ENCODE measurements at places on chromosomes 5 and 9.
A peak's percentile ranks its signal among the peaks of the same experiment; 100 is the strongest.

- no peak for DNase-seq
Observed at GRCh38 chr5:40347981-40348725, 331.6 kb upstream of the PTGER4 start.

- peak; percentile 77 for DNase-seq
Observed at GRCh38 chr9:126957687-126958053, 43.1 kb downstream of the RALGPS1 start.

DNA sequence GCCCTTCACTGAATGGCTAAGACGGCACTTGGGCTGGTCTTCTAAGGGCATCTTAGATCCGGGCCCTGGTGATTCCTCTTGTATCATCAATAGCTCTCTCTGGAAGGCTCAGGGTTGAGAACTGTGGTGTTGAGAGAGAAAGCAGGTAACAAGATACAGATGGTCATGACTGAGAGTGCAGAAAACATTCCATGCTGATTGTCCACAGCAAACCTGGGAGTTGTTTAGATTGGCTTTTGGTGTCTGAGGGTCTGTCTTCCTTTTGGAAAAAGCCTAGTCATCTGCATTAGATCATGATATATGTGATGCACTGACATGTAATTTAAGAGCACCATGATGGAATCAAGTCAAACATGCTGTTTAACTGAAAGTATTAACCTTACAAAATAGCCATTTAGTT lies 331.9 kb downstream of the ADAMTS6 start:
- no peak for DNase-seq

DNA sequence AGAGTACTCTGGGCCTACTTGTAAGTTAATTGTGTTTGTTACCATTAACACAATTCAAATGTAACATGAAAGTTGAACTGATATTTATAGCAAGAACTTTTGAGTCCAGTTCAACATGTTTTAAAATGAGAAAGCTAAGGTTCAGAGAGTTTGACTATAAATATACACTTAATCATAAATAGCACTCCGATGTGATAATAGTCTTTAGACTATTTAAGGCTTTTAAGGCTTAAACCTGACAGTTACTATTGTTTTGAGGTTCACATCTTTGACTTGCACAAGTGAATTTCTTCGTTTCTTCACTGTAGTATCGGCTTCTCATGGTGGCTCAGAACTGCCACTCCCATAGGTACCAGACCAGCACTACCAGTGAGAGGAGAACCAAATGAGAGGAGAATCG lies 42.4 kb downstream of the ZNF608 start:
- no peak for DNase-seq

DNA sequence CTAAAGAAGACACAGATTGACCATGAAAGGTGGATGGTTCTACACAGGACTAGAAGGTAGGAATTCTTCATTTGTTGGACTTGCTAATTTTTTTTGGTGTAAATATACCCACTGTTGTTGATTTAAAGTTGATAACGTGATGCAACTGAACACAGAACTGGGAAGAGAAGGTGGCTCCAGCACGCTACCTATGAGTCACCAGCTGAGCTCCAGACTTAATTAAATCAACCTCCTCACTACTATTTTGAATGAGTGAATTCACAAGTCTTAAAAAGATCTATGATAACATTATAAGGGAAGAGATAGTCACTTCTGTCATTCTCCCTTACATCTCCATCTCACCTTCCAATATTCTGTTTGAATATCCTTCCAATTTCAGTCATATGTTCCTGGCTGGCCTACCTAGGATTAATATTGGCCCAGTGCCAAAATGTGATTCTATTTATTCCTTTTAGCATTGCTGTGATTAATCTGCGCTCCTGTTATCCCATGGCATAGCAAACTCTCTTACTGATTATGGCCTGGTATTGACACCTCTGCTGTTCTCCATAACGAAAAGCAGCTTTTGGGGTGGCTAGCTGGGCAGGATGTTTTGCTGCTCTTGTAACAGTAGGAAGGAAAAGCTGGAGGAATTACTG lies 135.9 kb upstream of the CCDC152 start:
- DNase-seq, result no peak

DNA sequence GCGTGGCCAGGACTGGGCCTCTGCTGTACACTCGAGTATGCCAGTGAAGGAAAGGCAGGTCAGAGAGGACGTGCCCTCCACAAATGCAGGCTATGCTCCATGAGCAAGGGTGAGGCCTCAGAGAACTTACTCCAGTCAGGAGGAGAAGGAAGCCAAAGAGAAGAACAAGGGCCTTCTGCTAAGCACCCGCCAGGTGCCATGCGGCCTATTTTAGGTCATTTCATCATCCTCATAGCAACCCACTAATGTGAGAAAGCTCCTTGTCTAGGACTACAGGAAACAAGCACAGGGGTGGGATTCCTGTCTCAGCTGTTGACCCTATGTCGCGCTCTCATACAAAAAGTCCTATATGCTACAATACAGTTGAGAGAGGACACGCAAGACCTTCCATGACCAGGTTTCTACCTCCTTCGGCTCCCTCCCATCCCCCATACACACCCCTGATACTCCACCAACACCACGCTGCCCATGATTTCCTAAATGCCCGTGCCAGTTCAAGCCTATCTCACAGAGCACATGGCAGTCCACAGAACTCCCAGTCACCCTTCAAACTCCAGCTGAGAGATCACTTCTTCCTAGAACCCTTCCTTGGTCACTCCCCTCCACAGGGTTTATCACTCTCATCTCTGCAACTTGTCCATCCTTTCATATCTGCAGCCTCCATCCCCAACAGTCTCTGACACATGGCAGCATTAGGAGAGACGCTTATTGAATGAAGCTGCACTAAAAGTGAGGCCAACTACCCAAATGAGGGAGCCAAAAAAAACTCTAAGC lies 26.8 kb downstream of the PSMB7 start:
- no peak for DNase-seq

DNA sequence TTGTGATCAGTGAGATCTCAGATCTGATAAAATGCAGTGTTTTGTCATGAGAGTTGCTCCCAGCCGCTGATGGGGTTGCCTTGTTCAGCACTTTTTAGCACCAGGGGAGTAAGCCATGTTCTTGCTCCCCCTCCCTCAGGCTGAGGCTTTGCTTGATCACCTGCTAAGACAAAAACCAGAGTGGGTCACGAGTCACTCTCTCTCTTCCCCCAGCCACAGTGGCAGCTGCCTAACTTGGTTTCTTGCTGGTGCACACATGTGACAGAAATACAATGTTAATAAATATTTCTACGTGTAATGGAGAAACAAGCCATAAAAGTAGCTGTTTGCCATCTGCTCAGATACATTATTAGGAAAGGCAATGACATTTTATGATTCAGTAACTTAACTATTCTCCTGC lies 212.4 kb upstream of the DMRT1 start:
- no peak for DNase-seq

GRCh38 chr9:122057211-122057610 lies 35.9 kb downstream of the TTLL11 start:
- DNase-seq, result no peak

DNA sequence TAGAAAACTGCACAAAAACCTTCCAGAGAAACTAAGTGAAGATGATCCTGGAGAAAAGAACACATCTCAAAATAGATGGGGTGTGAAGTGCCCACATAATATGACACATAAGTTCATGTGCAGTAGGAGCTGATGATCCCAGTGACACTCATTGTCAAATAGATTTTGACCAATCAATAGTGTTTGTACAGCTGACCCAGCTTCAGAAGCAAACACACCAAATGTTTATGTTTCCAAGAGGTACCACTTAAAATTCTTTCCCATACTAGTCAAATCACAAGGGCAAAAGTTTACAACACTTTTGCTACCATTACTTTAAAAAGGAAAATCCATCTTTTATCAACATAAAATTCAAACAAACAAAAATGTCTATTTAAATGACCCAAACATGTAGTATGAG lies 175.0 kb downstream of the MLLT3 start:
- DNase-seq, result no peak

DNA sequence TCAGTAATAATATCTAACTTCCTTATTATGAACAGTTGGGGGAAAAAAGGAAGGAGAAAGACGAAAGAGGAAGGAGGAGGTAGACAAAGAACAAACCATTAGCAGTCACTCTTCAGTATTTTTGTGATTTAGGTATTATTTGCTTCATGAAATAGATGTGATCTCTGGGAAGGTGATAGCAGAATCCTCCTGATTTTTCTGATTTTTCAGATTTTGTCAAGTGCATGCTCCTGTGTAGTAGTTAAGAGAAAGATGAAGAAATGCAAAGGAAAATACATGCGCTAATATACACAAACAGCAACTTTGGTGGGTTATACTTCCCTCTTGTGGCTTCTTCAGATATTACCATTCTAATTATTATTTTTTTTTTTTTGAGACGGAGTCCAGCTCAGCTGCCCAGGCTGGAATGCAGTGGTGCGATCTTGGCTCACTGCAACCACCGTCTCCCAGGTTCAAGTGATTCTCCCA lies 31.6 kb downstream of the LMNB1 start:
- no peak for DNase-seq

- DNase-seq, result no peak
Observed at GRCh38 chr9:107068581-107068980, 205.6 kb downstream of the ZNF462 start.

DNA sequence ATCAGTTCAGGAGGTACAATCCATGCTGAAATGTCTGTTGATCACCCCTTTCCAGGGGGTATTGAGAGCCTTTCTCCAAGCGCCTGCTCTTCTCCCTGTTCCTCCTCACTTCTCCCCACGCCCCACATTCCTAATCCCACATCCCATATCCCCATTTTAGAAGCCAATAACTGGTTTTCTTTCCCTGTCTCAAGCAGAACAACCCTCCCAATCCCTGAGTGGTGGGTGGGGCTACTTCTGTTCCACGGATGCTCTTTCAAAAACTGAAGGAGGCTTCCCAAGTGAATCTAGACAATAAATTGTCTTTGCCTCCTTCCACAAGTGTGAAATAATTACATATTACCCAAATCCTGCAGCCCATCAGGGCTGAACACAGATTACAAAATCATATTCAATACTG lies 77.0 kb upstream of the SEMA6A start:
- no peak for DNase-seq

DNA sequence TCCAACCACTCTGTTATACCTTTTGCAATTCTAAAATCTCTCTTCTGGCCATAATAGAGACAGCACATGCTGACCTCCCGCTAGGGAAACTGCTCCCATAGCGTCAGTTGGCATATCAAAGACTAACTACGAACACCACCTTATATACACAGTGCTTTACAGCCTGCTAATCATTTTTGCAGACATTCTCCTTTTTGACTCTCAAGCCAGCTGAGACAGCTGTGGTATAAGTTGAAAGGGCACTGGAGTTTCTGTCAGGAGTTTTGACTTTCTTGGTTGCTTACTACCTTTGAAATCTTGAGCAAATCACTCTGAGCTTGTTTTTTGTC lies 160.2 kb upstream of the TBCA start:
- no peak for DNase-seq

- no peak for DNase-seq
Observed at GRCh38 chr9:26391036-26391435, 501.6 kb downstream of the CAAP1 start.

GRCh38 chr5:54760182-54760935 lies 225.0 kb downstream of the ESM1 start:
- DNase-seq, result no peak

- DNase-seq, result no peak
Observed at GRCh38 chr9:108389056-108389455, 466.7 kb downstream of the ACTL7B start.

GRCh38 chr5:79876456-79876855 lies 114.6 kb downstream of the MTX3 start:
- no peak for DNase-seq

GRCh38 chr5:72555871-72556270 lies 48.7 kb upstream of the ZNF366 start:
- no peak for DNase-seq

GRCh38 chr9:108786901-108787689 lies 68.7 kb downstream of the ACTL7B start:
- peak; percentile 87 for DNase-seq

DNA sequence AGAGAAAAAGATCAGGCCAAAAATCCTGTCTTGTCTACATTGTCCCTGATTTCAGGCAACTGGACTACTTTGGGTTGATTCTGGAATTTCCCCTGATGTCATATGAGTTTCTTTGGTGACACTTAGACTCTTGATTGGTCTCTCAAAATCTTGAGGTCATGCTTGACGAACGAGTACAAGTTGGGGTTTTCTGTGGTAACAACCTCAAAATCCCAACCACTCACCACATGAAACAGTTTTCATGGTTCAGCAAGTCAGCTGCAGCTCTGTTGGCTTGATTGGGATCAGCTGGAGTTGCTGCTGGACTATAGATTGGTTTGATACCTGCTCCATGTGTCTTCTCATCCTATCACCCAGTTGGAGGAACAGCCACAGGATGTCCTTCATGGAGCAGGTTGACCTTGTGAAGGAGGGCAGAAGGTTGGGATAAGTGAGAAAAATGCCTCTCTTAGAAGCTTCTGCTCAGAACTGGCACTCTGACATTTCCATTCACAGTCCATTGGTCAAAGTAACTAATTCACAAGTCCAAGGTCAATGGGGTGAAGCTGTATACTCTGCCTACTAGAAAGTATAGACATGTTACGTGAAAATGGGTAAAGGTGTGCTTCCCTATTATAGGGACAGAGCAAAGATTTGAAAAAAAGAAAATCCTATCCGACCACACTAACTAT lies 284.5 kb downstream of the SH3GL2 start:
- DNase-seq, result no peak

- no peak for DNase-seq
Observed at GRCh38 chr9:2928411-2928810, 84.5 kb upstream of the PUM3 start.

DNA sequence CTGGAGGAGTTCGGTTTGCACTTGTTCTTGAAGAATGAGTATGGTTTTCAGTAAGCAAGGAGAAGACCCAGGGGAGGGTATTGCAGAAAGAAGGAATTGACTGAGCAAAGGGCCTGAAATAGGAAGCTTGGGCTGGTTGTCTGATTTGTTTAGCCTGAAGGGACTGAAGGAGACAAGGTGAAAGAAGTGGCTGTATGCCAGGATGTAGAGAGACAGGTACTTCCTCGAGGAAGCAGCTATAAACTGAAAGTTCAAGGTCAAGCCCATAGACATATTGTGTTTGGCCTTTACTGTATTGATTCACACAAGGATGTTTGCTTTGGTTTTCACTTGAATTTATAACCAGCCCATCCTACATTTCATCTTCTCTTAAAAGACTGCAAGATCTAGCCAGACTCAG lies 183.1 kb downstream of the PALM2AKAP2 start:
- DNase-seq, result no peak

GRCh38 chr5:151134228-151134627 lies 23.4 kb downstream of the ANXA6 start:
- no peak for DNase-seq

DNA sequence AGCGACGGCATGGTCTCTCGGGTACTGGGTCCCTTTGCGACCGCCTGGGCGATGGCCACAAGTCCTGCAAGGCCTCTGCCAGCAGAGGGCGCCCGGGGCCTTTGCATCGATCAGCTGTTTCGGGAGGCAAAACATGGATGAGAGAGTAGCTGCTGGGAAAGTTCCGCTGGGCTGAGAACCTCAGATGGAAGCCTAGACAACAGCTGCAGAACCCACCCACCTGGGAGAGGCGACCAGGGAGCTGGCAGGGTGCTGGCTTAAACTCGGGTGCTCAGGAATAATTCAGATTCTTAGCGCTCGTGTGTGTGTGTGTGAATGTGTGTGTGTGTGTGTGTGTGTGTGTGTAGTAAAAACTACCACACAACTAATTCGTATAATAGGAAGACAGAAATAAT lies 50.0 kb downstream of the TRIM32 start:
- peak; percentile 17 for DNase-seq
